Mammary epithelial cell (primary cell): ENCODE measurements at places on chromosomes 11 and 22. TPM values are rescaled to one million over a fixed set of nuclear protein-coding genes. Genes with fewer than 3 reads are reported as not detected.
A peak's percentile ranks its signal among the peaks of the same experiment; 100 is the strongest.

- no peak for DNase-seq
Observed at GRCh38 chr22:43881091-43882061, 10.4 kb downstream of the PNPLA5 start.

Gene PLAAT2
- not detected for total RNA-seq

GRCh38 chr22:44671742-44672141, 30.3 kb upstream of the PRR5 start:
- DNase-seq, result peak; percentile 42

GRCh38 chr11:35802221-35802620, 139.6 kb downstream of the TRIM44 start:
- DNase-seq, result peak; percentile 51

DNA sequence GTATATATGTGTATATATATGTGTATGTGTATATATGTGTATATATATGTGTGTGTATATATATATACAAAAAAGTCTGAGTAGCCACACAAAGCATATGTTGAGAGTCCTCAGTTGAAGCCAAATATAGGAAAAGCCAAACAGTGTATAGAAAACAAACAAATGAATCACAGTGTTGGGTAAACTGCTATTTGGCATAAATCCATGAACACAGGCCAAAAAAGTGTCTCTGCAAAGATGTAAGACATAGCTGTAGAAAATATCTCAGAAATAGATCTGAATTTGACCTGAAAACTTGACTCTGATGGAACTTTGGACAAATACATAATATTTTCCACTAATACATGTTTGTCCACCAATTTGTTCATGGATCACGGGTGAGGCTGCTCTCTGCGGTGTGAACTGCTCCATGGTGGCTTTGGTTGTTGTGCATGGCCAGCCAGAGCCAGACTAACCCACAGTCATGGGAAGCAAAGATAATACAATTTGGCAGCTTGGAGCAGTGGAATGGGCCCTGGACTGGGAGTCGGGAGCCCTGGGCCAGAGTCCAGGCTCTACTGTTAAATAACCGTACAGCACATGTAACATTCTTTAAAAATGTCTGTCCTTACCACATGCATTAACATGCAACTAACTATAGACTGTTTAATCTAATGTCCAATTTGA, 76.9 kb upstream of the EED start:
- DNase-seq, result no peak

- peak; percentile 40 for DNase-seq
Observed at GRCh38 chr22:50731811-50732624, 6.0 kb upstream of the ACR start.

DNA sequence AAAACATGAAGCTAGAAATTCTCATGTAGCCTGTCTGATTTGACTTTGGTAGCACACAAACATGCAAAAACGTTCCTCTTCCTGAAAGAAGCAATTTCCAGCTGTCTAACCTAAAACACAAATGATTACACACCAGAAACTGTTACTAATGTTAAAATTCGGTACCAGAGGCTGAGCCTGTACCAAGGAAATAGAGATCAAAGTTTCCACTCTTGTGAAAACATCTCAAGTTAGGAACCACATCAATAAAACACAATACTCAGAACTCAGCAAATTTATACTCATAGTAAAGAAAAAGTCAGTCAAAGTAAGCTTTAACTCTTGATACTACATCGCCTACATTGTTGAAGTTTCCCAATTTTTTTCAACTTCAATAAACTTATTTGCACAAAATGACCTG, 107.8 kb downstream of the FCHSD2 start:
- no peak for DNase-seq
